ENCODE measurements at places on chromosomes 12 and 14.

GRCh38 chr12:122072031-122072970 is 6.3 kb upstream of the MLXIP start:
- no peak for DNase-seq

DNA sequence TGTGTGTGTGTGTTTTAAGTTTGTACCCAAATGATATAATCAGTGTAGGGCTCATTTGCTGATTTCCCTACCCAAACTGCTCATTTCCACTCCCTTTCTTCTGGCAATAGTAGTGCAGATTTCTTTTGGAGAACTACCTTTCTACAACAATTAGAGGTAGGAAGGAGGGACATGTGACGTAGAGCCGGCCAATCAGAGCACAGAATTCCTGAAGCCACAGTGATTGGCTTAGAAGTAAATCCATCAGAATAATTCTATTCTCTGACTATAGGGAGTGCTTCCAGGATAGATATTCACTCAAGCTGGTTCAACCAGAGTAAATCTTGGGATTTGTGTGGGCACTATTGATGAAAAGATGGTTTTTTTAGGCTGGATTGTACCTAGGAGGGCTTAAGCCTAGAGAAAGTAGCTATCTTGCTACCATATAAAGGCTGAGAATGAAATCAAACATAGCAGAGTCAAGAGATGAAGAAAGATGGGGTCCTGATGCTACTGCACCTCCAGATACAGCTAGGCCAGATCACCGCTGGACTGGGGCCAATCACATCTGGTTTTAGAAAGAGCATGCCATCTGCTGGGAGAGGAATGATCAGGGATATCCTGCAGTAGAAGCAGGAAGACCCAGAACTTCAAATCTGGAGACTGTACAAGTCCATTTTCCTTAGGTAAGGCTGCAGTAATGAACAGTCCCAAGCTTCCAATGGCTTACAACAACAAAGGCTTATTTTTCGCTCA is 54.1 kb upstream of the NUAK1 start:
- no peak for DNase-seq

GRCh38 chr14:31886156-31886835 is 190.8 kb upstream of the ARHGAP5 start:
- DNase-seq: no peak

DNA sequence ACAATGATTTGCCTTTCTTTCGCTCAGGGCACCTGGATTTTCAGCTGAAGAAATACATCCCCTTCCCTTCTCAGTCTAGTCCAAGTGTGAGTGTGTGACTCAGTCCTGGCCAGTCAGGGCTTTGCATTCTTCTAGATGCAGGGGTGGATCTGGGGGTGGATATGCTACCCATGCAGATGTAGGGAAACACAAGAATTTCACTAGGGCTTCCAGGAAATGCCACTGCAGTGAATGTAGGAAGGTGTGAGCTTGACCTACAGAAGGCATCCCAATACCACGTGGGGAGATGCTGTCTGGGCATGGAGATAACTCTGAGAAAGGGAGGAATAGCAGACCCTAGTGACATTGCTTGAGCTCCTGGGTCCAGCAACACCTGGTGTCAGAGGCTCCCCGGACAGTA is 404.2 kb downstream of the GLT1D1 start:
- DNase-seq: no peak

DNA sequence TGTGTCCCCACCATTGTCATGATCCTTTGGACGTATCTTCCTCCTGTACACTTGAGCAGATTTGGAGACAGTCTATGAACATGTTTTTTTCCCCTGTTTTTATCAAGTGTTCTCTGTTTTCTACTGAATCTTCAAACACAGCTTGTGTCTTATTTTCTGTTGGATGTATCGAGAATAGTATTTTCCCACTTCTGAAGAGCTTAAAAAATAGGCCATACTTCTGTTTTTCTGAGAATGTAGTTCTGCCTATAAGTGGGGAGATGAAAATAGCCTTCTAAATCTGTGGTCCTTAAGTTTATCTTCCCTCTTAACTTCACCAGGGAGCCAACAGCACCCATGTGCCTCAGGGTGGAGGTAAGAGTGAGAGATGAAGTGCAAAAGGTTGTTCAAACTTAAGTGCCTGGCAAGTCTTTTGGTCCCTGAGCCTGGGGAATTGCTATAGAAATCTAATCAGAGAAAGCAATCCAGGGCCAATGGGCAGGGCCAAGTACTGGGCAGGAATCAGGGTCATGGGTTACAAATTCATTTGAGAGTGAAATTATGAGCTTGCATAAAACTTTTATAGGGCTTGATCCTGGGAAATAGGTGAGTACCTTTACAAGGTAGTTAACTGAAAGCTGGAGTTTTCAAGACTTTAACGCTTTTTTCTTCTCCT is 58.9 kb downstream of the ARF6 start:
- DNase-seq: no peak

- no peak for DNase-seq
Observed at GRCh38 chr12:126191031-126191891, 1126.0 kb downstream of the AACS start.

- DNase-seq: no peak
Observed at GRCh38 chr12:130667421-130667960, 48.6 kb downstream of the RIMBP2 start.

DNA sequence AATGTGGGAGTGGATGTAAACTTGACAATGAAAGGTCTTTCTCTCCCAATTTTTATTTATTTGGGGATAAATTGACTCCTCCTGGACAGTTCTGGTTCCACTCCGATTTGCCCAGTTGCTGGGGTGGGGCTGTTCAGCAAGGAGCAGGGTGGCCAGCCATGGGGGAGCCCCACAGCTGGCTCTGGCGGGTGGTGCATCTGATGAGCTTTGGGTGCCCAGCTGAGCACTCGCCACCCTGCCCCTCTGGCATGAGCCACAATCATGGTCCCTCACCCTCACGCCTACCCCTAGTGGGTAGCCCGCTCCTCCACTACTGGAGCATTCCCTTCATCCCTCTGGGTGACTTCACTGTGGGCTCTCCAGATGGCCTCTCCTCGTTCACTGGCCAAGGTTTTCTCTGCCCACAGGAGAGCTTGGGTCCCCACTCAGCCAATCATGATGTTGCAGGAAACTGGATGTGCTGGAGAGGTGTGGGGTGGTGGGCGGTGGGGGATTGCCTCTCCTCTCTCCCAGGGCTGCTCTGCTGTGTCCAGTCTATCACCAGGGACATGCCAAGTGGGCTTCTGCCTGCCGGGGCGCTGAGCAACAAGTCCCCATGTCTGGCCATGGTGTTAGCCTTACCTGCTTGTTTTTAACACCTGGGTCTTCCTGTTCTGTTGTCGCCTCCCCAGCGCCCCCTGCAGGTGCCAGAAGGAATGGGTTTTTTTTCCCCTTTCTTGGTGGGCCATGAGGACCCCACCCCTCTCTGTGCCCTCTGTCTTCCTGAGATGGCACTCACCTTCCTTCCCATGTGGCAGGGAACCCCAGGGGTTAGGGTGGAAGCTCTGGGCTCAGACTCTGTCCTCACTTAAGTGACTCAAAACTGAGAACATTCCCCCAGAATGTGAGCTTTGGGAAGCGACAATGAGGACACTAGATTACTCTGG is 3.4 kb downstream of the CYP46A1 start:
- DNase-seq: peak; percentile 23
